GM04503 (cell line): ENCODE measurements at places on chromosomes 6 and 20.

DNA sequence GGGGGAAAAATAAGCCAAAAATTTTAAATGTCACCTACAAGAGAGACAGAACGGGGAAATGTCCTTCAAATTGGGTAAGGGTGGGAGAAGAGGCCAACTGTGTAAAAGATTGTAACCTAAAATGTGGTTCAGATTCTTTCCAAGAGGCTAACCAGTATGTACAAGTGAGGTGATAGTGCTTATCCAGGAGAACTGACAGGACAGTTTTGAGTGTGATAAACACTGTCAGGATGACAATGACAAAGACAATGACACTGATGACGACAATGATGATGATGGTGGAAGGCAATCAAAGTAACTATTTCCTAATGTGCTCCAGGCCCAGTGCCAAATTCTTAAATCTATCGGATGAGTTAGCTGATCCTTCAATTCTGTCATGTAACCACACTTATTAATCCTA lies 57.3 kb downstream of the TASP1 start:
- no peak for DNase-seq

DNA sequence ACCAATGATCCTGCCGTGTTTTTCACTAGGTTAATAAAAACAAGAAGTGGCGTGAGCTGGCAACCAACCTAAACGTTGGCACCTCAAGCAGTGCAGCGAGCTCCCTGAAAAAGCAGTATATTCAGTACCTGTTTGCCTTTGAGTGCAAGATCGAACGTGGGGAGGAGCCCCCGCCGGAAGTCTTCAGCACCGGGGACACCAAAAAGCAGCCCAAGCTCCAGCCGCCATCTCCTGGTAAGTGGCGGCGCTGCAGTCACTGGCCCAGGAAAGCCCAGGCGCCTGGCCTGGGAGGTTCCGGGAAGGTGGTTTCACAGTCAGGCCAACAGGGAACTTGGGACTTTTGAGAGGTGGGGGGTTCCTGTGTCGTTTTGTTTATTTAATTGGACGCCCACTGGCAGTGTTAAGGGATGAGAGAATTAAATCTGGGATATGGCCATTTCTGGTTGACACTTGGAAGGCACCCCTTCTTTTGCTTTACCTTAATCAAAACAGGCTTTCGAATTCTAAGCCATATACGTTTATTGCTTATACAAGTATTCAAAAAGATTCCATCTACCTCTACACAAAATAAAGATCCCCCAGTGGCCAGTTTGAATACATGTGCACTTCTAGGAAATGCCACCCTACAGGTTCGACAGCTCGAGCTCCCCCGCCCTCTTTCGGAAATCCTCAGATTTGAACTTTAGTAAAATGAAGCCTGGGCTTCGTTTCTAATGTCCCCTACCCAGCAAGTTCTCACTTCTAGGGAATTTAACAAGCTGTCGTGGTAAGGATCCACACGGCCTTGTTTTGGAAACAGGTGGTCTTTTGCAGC lies 138.9 kb downstream of the TMEM242 start:
- DNase-seq = no peak

DNA sequence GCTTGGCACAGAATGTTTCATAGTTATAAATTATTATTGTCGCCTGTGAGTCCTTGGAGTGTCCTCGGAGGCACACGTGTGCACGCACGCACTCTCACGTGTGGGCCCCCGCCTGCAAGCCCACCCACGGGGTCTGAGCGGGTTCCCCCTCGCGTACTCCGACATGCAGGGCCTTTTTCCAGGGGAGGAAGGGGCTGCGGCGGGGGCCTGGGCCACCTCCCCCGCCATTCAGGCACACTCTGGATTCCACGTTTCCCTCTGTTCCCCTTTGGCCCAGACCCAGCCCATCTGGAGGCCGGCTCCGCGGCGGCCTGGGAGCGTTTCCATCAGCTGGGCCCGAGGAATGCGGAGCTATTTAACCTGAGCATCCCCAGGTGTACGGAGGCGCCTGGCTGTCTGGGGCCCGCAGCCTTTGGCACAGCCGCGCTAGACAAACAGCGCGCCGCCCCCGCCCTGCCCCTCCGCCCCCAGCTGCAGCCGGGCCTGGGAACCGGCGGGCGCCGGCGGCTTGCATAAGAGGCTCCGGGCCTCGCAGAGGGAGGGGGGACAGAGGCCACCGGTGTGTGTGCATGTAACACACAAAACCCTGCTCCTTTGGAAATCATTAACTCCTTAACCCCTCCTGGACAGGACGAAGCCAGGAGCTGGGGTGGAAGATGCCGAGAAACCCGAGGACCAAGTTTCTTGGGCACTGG lies 3.3 kb downstream of the ID1 start:
- no peak for DNase-seq

- DNase-seq = no peak
Observed at GRCh38 chr6:170201361-170201760, 89.5 kb downstream of the DLL1 start.

GRCh38 chr20:57378646-57379262 lies 12.4 kb upstream of the RBM38 start:
- DNase-seq = no peak

DNA sequence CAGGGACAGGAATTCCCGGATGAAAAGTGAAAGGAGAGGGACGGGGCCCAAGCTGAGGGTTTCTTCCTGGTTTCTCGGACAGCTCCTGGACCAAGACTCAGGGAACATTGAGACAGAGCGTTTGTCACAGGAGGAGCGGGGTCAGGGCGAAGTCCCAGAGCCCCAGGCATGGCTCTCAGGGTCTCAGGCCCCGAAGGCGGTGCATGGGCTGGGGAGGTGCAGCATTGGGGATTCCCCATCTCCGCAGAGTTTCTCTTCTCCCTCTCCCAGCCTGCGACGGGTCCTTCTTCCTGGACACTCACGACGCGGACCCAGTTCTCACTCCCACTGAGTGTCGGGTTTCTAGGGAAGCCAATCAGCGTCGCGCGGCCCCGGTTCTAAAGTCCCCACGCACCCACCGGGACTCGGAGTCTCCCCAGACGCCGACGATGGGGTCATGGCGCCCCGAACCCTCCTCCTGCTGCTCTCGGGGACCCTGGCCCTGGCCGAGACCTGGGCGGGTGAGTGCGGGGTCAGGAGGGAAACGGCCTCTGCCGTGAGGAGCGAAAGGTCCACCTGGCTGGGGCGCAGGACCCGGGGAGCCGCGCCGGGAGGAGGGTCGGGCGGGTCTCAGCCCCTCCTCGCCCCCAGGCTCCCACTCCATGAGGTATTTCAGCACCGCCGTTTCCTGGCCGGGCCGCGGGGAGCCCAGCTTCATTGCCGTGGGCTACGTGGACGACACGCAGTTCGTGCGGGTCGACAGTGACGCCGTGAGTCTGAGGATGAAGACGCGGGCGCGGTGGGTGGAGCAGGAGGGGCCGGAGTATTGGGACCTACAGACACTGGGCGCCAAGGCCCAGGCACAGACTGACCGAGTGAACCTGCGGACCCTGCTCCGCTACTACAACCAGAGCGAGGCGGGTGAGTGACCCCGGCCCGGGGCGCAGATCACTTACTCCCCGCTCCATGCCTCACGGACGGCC lies 54.6 kb upstream of the POLR1H start:
- DNase-seq = no peak

- no peak for DNase-seq
Observed at GRCh38 chr6:97813889-97814567, 531.0 kb upstream of the MMS22L start.

DNA sequence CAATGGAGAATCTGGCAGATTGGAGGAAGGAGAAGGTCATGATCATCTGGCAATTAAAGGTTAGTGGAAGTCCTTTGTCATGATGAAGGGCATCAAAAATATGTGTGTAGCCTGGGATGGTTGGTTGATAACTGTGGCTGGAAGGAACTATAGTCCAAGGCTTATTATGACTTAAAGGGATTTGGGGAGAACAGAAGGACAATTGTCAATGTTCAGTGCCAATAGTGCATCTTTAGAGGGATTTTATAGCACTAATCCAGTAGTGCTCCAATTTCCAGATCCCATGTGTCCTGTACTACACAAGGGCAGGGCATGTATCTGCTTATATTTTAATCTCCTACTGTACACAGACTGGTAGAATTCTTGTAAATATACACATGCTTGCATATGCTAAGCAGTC lies 5.0 kb upstream of the ZBTB24 start:
- no peak for DNase-seq

DNA sequence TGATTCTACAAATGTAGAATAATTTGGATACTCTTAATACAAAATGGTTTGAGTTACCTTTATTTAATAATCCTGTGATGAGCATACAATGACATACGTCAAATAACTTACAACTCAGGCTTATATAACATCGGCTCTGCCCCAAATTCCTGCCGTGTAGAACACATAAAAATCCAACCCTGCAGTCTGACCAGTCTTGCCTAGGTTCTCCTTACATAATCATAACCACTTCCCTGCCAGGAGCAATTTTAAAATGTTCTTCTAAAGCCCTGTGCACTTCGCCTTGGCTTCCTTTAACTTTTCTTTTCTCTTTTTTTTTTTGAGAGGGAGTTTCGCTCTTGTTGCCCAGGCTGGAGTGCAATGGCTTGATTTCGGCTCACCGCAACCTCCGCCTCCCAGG lies 16.2 kb upstream of the IER3 start:
- no peak for DNase-seq

- peak; percentile 58 for DNase-seq
Observed at GRCh38 chr6:149963462-149964307, at the start of gene ULBP1. Gene ULBP1, plus strand, starts transcription at chr6:149963943. Its CDS starts 107 bp downstream, at chr6:149964050.

DNA sequence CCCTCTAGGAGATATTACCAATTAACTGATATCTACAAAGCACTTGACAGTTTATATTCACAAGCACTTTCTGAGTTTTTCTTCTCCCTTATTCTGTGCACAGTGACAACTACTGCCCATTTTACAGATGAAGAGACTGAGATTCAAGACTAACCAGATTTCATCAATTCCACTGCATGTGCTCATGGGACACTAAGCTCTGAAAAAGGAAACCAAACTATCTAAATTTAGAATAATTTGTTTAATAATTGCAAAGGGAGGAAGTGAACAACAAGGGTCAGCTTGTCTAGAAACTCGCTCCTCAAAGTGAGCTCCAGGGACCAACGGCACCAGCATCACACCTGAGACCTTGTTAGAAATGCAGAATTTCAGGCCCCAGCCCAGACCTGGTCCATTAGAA lies 50.8 kb upstream of the MYLIP start:
- DNase-seq = no peak

- DNase-seq = no peak
Observed at GRCh38 chr6:88059191-88059590, 11.6 kb downstream of the SPACA1 start.

DNA sequence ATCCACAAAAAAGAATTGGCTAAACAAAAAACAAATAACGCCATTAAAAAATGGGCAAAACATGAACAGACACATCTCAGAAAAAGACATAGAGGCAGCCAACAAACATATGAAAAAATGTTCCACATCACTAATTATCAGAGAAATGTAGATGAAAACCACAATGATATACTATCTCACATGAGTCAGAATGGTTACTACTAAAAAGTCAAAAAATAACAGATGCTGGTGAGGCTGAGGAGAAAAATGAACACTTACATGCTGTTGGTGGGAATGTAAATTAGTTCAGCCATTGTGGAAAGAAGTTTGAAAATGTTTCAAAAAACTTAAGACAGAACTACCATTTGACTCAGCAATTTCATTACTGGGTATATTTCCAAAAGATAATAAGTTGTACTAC lies 430.1 kb upstream of the JAG1 start:
- no peak for DNase-seq

- DNase-seq = no peak
Observed at GRCh38 chr20:57800791-57801430, 91.1 kb upstream of the PMEPA1 start.

- no peak for DNase-seq
Observed at GRCh38 chr20:50815162-50815989, 20.5 kb downstream of the BCAS4 start.
